ENCODE measurements at places on chromosomes 12 and 14.

DNA sequence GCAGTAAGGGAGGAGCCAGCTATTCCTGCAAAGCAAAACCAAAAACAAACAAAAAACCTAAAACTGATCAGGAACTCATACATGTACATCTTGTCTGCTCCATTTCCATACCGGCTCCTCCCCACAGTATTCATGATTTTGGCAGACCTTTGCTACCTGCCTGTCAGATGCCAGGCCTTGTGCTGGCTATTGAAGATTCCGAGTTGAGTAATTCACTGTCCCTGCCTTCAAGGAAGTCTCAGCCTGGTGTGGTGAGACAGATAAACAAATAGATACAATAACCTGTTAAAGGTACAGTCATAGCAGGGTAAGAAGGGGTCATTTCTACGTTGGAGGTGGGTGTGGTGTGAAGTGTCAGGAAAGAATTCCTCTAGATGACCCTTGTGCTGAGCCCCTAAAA lies 42.7 kb downstream of the SUSD6 start:
- no peak for DNase-seq

- DNase-seq = no peak
Observed at GRCh38 chr12:27462151-27462694, 15.7 kb downstream of the SMCO2 start.

DNA sequence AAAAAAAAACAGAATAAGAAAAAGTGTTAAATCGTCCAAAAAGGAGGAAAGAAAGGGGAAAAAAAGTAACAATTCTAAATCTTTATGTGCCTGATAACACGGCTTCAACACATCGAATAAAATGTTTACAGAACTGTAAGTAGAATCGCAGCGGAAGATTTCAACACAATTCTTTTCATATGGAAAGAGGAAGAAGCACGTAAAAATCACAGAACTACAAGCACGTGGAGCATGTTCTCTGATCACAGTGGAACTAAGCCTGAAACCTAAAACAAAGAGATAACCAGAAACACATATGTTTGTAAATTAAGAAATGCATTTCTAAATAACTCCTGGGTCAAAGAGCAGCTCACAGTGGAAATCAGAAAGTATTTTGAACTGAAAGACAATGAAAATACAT lies 8.7 kb downstream of the CLEC7A start:
- DNase-seq = no peak

DNA sequence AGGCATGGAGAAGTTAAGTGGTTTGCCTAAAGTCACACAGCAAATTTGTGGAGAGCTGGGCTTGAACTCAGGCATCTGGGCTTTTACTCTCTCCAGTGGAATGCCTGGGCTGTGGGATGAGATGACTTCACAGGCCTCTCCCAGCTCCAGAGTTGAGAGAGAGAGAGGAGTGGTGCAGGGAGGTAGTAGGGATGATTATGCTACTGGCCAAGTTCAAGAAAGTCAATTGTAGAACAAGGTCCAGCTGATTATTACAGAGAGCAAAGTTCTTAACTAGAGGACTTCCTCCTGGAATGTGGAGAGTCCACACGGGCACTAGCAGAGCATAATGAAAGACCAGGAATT lies 769 bp upstream of the EMP1 start:
- DNase-seq = no peak

DNA sequence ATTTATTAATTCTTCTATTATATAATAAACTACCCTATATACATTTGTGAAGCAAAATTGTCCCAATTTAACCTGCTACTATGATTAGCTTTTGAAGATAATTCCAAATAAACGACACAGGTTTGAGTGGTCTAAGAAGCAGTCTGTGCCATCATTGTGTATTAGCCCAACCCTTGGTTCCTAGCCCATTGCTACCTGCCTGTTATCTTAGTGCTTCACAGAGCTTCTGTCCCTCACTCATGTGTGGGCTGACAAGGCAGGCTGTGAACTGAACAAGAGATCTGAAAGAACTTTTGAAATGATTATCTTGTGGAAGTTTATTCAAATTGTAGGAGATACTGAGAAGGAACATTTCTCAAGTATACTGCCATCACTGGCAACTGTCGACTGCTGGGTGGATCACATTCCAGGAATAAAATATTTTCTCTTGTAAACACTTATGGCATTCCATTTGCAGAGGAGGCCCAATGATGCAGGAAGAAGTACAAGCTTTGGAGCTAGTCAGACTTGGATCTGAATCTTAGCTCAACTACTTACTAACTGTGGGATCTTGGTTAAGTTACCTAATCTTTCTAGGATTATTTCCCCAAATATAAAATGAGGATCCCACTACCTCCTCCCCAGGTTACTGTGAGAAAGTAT lies 7.8 kb upstream of the MTERF2 start:
- no peak for DNase-seq

- DNase-seq = no peak
Observed at GRCh38 chr12:68435816-68436215, 103.7 kb upstream of the MDM1 start.

- no peak for DNase-seq
Observed at GRCh38 chr12:78395961-78396360, 468.6 kb upstream of the SYT1 start.

- DNase-seq = no peak
Observed at GRCh38 chr12:18998343-18999261, 130.9 kb upstream of the PLEKHA5 start.

DNA sequence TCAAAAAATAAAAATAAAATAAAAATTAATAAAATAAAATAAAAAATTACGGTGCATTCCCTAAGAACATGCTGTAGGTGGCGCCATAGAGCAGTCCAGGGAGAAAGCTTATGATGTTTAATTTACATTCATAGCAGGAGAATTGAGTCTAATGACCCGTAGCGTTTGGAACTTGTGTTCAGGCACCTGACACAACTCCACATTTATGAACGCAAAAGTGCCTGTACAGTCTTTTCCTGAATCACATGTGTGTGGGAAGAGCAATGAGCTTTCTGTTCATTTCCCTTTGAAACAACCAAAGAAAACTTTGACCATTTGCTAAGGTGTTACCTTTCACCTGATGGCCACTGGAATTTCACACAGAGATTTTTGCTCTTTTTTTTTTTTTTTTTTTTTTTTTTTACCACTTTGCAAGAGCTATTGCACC lies 60.6 kb upstream of the KCNA1 start:
- DNase-seq = no peak

- no peak for DNase-seq
Observed at GRCh38 chr12:27924350-27925135, 48.0 kb downstream of the PTHLH start.

- DNase-seq = no peak
Observed at GRCh38 chr12:2376908-2377657, 324.3 kb downstream of the CACNA1C start.

- no peak for DNase-seq
Observed at GRCh38 chr12:133106253-133106652, 23.8 kb downstream of the ZNF891 start.

DNA sequence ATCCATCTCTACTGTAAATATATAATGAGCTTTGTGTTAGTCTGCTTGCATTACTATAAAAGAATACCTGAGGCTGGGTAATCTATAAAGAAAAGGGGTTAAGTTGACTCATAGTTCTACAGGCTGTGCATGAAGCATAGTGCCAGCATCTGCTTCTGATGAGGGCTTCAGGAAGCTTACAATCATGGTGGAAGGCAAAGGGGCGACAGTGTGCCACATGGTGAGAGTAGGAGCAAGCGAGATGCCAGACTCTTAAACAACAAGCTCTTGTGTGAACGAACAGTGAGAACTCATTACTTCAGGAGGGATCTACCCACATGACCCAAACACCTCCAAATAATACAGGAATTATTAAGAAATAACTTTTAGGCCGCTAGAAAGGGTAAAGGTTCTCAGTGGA lies 28.1 kb downstream of the APOBEC1 start:
- no peak for DNase-seq

- DNase-seq = no peak
Observed at GRCh38 chr12:24505366-24506015, 443.4 kb downstream of the BCAT1 start.

DNA sequence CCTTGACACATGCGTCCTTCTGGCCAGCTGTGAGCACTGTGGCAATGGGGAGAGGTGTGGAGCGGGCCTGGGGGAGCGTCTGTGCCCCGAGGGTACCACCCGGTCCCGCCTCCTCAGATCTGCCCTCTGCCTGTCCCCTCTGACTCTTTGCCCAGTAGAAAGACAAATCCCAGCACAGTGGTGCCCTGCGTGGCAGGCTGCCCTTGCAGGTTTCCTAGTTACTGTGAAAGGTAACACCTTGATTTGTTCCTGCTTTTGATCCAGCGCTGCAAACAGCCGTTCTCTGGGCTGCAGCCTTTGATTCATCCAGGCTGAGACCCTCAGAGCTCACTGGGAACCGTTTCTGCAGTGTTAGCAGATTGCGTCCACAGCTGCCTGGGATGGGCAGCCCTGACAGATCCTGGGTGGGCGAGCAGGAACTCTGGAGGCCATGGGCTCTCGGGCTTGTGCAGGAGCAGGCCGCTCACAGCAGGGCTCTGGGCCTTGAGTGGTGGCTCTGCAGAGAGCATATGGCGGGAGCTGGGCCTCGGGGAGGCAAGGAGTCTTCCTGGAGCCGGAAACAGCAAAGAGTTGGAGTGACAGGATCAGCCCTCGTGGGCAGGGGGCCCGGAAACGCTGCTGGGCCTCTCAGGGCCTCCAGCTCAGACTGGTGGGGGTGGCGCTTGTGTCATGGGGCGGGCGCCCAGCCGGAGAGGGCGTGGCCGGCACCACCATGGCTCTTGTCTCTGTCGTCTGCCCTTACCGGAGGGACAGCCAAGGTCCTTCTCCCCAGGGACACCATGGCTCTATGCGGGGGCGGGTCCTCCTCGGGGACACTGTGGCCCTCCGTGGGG lies 16.6 kb downstream of the FBRSL1 start:
- peak; percentile 36 for DNase-seq

DNA sequence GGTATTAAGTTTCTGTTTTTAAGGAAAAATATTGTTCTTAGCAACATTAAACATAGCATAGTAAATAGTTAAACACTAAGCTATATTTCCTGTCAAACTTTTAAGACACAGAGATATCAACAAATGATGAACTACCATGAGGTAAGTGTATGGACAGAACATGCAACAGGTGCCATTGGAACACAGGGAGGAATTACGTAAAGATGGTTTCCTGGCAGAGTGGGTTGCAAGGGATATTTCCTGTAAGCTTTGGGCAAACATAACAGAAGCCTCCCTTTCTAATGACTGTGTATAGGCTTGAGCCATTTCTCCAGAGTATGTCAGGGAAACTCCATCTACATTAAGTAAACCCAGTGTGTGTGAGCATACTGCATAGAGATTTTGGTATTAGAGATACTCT lies 31.7 kb upstream of the HELB start:
- DNase-seq = no peak

GRCh38 chr14:56248442-56248841 lies 130.2 kb downstream of the PELI2 start:
- no peak for DNase-seq

Measured in stimulated activated CD8-positive, alpha-beta memory T cell treated with anti-CD3 and anti-CD28 coated beads, Interleukin-7, amount 100 ng/mL, for 24 hours (primary cell).